HepG2 (cell line): ENCODE measurements at places on chromosomes 6 and 20. TPM values are rescaled to one million over a fixed set of nuclear protein-coding genes. Genes with fewer than 3 reads are reported as not detected.

DNA sequence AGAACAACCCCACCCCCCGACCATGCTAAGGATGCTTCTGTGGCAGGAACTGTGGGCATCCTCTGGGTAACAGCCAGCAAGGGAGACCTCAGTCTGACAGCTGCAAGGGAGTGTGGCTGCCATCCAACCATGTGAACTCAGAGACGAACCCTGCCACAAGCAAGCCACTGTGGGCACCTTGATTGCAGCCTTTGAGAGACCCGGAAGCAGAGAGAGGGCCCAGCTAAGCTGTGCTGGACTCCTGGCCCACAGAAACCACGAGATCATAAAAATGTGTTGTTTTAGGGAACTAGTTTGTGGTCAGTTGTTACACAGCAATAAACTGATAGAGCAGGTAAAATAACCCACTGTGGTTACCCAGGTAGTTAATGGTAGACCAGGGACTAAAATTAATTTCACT lies 414.6 kb downstream of the CDH26 start:
- DNase-seq, result no peak
- no peak overlapping the region for H3K4me3 ChIP-seq
- no peaks in the 10 kb centered on the region for H3K36me3 ChIP-seq
- H3K27ac ChIP-seq, result no peak overlapping the region

DNA sequence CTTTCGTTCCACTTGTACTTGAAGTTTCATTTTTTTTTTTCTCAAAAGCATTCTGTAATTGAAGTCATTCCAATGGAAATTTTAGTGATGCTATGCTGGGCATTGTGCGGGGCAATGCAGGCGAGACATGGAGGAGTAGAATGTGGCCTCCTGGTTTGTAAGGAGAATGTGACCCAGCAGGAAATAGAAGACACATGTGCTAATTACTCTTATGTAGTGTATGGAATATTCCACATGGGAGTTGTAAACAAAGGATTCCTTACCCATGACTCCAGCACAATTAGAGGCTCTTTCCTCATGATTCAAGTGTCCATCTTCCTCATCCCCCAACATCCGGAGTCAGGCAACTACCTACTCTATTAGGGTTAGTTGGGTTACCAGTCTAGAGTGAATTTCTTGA lies 14.9 kb upstream of the RFPL4B start:
- H3K4me1 ChIP-seq, result no peaks in the 10 kb centered on the region
- no peak for DNase-seq
- no peak overlapping the region for H3K27ac ChIP-seq
- H3K36me3 ChIP-seq, result no peaks in the 10 kb centered on the region

DNA sequence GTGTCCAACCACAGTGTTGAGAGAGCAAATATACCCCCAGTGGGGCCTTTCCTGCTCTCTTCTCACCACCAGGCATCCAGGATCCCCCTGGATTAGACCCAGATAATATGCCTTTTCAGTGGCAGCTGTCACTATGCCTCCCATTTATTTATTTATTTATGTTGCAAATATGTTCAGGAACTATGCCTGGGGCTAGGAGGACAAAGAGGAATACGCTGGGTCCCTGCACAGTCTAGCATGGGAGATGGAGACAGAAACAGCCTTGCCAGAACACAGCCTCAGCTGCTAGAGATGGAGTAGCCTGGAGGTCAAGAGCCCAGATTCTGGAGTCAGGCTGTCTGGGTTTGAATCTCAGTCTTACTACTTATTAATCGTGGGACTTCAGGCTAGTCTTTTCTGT lies 74.6 kb upstream of the LRFN2 start:
- no peaks in the 10 kb centered on the region for H3K36me3 ChIP-seq
- no peak for DNase-seq
- no peak overlapping the region for H3K4me3 ChIP-seq
- no peak overlapping the region for H3K27ac ChIP-seq
- no peaks in the 10 kb centered on the region for H3K4me1 ChIP-seq
- 0 out of 2 replicates have a peak, but pooled peaks cover 2% of the 10 kb centered on the region for H3K27me3 ChIP-seq

DNA sequence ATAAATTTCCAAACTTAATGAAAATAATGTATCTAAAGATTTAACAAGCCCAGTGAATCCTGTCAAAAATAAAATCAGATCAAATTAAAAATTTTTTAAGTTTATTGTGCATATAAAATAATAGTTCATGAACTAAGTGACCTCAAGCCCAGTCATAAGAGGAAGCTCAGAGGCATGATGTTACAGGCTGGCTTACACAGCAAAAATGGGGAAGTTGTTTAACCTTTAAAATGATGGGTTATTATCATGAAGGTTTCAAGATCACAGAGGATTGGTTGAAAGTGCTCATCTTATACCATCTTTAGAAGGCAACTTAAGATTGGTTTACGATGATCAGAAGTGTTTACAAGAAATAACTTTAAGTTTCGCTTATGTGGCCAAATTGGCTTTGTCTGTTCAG lies 102.5 kb downstream of the PAK5 start:
- H3K4me3 ChIP-seq, result no peak overlapping the region
- no peaks in the 10 kb centered on the region for H3K36me3 ChIP-seq
- H3K4me1 ChIP-seq, result no peaks in the 10 kb centered on the region
- H3K27ac ChIP-seq, result no peak overlapping the region

DNA sequence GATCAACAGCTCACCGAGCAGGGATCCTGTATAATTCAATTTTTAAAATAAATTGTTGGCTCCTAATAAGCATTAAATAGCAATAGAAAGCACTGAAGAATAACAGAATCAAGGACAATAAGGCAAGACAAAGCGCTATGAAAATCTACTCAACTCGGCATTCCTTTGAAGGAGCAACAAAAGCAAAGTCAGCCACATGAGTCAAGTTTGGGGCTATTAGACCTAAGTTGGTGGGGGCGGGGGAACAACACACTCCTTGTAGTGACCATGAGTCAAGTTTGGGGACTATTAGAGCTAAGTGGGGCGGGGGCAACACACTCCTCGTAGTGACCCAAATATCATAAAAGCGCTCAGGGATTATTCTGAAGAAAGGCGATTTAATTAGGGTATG lies 120.0 kb downstream of the FOXC1 start:
- H3K27ac ChIP-seq, result no peak overlapping the region
- H3K27me3 ChIP-seq, result no peaks in the 10 kb centered on the region
- H3K36me3 ChIP-seq, result peaks cover 27% of the 10 kb centered on the region
- DNase-seq, result no peak
- H3K4me3 ChIP-seq, result no peak overlapping the region
- H3K4me1 ChIP-seq, result no peaks in the 10 kb centered on the region

DNA sequence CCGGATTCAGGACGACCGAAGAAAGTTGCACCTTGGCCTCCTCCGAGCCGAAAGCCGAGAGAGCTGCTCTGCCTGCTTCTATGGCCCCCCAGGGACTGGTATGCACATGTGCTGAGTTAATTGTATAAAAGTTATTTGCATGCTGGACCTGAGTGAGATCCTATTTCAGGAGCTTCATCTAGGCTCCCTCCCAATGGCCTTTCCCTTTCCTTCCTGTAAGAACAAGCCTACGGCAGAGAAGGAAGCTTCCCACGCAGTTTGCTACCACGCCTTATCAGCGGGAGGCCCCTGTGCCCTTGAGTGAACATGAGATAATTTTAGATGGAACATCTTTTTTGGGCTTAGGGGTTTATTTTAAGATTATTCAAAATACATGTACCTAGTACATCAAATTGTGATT lies 65.9 kb downstream of the RIN2 start:
- peaks cover 3% of the 10 kb centered on the region; the same call in 1 of the 2 replicates for H3K4me1 ChIP-seq
- no peak overlapping the region for H3K4me3 ChIP-seq
- no peaks in the 10 kb centered on the region for H3K36me3 ChIP-seq
- H3K27ac ChIP-seq, result no peak overlapping the region

DNA sequence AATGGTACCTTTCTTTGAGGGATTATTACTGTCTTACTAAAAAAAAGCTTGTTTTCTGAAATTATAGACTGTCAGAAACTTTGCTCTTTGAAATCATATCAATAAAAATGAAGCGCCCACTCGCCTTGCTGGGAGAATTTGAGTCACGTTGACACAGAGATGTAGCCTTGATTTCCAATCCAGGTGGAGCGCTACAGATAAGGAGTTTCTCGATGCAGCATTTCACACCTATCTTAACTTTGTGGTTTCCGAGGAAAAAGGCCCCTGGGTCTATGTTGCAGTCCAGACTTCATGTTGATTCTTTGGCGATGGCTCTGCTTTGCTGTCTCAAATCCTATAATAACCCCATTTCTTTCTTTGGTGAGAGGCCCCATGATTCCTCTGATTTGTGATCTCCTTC lies 158.1 kb upstream of the ARG1 start:
- no peak overlapping the region for H3K4me3 ChIP-seq
- H3K27me3 ChIP-seq, result no peaks in the 10 kb centered on the region
- H3K27ac ChIP-seq, result no peak overlapping the region
- H3K36me3 ChIP-seq, result no peaks in the 10 kb centered on the region
- DNase-seq, result no peak

DNA sequence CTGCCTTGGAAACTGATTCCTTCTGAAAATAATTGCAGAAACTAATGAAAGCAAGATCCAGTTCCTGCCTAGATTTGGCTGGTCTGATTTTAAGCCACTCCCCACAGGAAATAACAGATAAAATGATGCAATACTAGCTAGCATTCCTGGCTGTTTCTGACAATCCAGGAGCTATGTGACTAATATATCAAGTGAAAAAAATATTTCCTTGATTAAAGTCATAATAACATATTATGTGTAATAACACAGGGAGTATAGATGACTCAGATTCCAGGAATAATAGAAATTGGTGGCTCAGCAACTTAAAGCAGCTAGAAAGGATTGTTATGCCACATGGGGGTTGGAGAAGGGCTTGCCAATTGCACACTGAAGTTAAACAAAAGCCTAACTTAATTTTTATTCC lies 182.7 kb upstream of the SALL4 start:
- H3K27ac ChIP-seq, result no peak overlapping the region
- H3K4me3 ChIP-seq, result no peak overlapping the region
- peak; percentile 54 for DNase-seq
- H3K36me3 ChIP-seq, result no peaks in the 10 kb centered on the region
- peaks cover 18% of the 10 kb centered on the region for H3K4me1 ChIP-seq

DNA sequence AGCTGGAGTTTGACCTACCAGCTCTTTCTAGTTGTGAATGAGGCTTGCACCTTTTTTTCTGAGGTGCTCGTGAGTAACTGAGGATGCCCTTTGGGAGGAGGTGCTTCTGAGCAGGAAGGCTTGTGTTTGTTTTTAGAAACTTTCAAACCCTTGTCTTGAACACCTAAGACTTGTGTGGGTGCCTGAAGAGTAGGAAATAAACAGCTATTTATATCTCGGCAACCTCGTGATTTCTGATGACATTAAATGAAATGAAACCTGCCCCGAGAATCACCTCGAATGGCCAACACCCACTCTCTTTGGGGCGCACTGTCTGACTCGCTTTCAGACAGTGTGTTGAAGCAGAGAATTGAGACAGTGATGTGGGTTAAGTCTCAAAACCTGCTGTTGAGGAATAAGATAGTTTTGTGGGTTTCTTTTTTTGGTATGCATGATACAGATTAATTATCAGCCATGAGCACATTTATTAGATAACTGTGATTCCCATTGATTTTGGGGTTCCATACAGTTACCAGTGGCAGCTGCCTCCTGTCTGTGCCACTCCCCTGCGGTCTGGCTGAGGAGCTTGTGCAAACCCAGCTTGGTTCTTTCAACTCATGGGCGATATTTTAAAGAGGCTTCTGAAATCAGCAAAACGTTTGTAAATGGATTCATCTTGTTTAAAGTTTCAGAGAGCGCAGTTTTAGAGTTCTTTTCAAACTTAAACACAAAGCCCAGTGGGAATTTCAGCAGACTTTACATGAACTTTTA lies 8.4 kb downstream of the IRF4 start:
- H3K4me1 ChIP-seq, result no peaks in the 10 kb centered on the region
- no peak overlapping the region for H3K27ac ChIP-seq
- no peak for DNase-seq
- H3K4me3 ChIP-seq, result no peak overlapping the region

GRCh38 chr6:1254326-1254725 lies 57.6 kb upstream of the FOXQ1 start:
- peaks cover 44% of the 10 kb centered on the region for H3K4me1 ChIP-seq
- no peak for DNase-seq
- H3K27ac ChIP-seq, result no peak overlapping the region
- H3K4me3 ChIP-seq, result no peak overlapping the region

- H3K4me1 ChIP-seq, result no peaks in the 10 kb centered on the region
- peaks cover 5% of the 10 kb centered on the region; the same call in 2 of the 3 replicates for H3K36me3 ChIP-seq
- no peak for DNase-seq
- no peak overlapping the region for H3K27ac ChIP-seq
- no peak overlapping the region for H3K4me3 ChIP-seq
These were observed 79.3 kb downstream of the SLC22A3 start for GRCh38 chr6:160427312-160428068.

- peaks cover 22% of the 10 kb centered on the region for H3K27me3 ChIP-seq
- H3K4me3 ChIP-seq, result no peak overlapping the region
- no peaks in the 10 kb centered on the region for H3K36me3 ChIP-seq
- H3K27ac ChIP-seq, result no peak overlapping the region
- no peak for DNase-seq
These were observed 186.7 kb downstream of the PHACTR1 start for GRCh38 chr6:12903246-12903645.

DNA sequence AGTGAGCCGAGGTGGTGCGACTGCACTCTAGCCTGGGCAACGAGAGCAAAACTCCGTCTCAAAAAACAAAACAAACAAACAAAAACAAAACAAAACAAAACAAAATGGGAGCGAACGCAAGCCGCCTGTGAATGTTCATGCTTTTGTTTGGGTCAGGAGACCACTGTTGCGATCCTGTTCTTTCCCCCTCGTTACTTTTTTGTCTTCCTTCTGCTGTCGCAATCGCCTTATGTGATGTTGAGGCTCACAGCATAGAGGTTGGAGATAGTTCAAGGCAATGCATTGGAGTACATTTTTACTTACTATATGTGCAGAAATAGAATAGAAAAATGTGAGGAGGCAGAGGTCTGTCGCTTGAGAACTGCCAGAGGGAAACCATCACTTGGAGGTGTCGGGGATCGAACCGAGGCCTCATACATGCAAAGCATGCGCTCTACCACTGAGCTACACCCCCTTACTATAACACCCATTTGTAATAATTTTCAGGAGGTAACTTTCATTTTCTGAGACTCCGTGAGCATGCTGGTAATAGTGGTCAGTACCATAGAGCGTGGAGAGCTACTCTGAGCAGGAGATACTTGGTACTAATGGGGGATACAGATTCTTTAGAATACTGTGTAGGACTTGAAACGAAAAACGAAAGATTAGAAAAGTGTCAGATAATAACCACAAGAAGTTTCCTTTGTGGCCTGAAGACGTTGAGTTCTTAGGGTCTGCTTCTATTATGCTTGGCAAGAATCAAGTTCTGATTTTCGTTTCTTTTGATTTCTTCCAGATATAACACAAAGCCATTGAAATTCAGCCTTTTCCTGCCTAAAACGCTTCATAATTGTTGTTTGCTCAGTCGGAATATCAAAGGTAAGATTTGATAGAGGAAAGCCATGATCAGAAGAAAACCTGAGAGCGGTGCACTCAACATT lies 121.1 kb downstream of the TRIM27 start:
- no peaks in the 10 kb centered on the region for H3K36me3 ChIP-seq
- peak; percentile 62 for DNase-seq
- H3K27me3 ChIP-seq, result no peaks in the 10 kb centered on the region
- H3K4me3 ChIP-seq, result peak overlapping the region; percentile 28

MUCL3 gene
- total RNA-seq, result not detected in 2 replicates

MSH5 gene
- total RNA-seq, result 2.5 and 10.2 TPM in 2 replicates
